ENCODE measurements at places on chromosomes 6 and 20.

DNA sequence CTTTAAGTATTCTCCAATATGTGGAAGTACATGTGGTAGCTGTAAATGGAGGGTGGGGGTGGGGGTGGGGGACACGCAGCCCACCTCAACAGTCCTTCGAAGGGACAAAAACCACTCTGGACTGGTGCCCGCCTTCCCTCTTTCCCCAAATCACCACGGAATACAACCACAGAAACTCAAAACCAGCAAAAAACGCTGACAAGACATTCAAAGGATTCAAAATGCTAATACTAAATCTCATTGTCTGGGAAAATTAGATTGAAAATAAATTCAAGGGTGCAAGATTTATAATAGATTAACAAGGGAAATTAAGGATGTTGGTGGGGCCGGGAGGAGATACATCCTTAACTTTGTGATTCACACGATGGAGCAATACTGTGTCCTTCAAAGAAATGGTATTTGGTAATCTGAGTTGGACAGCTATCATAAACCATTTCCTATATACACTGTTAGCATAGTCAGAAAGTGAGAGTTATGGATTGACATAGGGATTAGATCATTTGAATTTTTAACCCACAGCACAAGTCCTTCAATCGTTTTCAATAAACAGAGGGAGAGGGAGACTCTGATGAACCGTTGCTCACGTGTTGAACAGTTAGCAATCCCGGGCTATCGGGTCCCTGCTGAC lies 766 bp upstream of the TBC1D22B start:
- DNase-seq: no peak

GRCh38 chr20:48313324-48313723 lies 514.5 kb downstream of the PREX1 start:
- no peak for DNase-seq

DNA sequence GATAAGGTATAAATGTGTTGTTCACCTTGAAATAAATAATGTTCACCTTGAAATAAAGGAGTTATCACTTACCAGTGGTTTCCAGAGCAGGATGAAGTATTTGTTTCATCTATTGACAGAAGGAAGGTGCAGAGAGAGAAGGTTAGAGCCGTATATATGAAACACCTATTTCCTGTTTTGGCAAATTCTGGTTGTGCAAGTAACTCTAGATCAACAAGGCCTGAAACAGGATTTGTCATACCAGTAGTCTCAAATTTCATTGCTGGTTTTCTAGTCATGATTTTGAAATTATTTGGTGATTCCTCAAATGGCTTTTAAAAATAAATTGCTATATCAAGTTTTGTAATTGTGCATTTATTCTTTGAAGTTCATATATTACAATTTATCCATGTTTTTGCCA lies at the start of gene CRISP3:
CRISP3 (minus strand) TSS at position 130 of the 400 bp plus-strand sequence; CDS start at position 109, 21 bp downstream.
- DNase-seq: no peak

DNA sequence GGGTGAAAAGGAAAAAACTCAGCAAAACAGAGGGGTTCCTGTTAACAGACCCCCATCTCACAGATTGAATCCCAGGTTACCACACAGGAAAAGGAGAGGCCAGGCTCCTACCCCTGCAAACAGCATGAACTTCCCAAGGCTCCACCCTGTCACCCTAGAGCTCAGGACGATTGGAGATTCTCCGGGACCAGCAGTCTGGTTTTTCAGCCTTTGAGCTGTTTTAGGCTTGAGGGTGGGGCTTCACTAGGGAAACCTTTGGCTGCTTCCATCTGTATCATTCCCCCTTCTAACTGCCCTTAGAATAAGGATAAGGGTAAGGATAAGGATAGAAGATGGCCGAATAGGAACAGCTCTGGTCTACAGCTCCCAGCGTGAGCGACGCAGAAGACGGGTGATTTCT lies 16.0 kb downstream of the C6orf58 start:
- no peak for DNase-seq

- DNase-seq: no peak
These were observed 1.9 kb upstream of the DEF6 start for GRCh38 chr6:35295521-35296315.

- DNase-seq: no peak
These were observed 512.8 kb downstream of the MAFB start for GRCh38 chr20:40176098-40176841.

DNA sequence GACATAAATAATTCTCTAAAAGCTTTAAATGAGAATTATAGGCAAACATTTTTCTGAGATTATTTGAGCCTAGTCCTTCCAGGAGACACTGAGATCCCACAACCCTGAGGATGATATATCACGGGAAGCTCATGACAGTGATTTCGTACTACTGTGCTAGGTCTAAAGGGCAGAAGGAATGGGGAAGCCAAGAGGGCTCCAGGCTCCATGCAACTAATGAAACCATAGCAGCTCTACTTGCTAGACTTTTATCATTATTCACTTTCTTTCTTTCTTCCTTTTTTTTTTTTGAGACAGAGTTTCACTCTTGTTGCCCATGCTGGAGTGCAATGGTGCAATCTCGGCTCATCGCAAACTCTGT lies 57.3 kb upstream of the SGK1 start:
- no peak for DNase-seq

DNA sequence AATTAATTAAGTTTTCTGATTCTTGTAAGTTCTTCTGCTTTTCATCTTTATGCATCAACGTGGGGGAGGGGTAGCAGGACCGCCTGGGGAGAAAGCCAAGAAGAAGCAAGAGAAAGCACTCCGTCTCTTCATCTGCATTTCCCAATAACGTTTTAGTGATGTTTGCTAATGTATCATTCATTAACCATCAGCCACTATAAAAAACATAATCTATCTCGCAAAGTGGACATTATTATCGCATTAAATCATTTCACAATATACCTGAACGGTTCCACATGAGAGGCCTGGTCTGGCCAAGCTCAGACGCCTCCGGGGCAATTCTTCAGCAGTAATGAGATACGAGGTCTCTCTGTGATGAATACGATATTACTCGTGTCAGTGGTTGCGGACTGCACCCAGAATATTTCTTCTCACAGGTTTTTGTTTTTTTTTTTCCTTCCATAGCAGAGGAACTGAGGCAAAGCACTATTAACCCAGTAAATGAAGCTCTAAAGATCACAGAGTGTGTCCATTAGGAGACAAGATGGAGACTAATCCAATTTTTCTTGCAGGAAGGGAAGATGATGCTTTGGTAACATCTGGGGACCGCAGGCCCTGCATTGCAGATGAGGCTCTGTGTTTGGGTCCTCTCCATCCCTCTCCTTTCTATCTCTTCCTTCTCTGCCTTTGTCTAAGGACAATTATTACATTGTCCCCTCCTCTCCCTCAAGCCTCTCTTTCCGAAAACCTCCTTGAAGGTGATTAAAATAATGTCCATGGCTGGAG lies 156.1 kb downstream of the SLC35B3 start:
- no peak for DNase-seq

- no peak for DNase-seq
These were observed 337.0 kb downstream of the CDH26 start for GRCh38 chr20:60295214-60295613.

- no peak for DNase-seq
These were observed 7.6 kb downstream of the CD93 start for GRCh38 chr20:23078351-23079015.

DNA sequence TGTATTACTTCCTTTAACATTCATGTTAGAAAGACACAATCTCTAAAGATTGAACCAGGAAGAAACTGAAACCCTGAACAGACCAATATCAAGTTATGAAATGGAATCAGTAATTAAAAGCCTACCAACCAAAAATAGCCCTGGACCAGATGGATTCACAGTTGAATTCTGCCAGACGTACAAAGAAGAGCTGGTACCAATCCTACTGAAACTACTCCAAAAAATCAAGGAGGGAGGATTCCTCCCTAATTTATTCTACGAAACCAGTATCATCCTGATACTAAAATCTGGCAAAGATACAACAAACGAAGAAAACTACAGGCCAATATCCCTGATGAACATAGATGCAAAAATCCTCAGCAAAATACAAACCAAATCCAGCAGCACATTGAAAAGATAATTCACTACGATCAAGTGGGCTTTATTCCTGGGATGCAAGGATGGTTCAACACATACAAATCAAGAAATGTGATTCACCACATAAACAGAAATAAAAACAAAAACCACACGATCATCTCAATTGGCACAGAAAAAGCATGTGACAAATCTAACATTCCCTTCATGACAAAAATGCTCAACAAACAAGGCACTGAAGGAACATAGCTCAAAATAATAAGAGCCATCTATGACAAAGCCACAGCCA lies 15.0 kb downstream of the CDK19 start:
- no peak for DNase-seq

- no peak for DNase-seq
These were observed 92.6 kb upstream of the RIPOR2 start for GRCh38 chr6:25028328-25028727.

GRCh38 chr20:1536893-1537730 lies 20.4 kb downstream of the SIRPD start:
- peak; percentile 27 for DNase-seq

DNA sequence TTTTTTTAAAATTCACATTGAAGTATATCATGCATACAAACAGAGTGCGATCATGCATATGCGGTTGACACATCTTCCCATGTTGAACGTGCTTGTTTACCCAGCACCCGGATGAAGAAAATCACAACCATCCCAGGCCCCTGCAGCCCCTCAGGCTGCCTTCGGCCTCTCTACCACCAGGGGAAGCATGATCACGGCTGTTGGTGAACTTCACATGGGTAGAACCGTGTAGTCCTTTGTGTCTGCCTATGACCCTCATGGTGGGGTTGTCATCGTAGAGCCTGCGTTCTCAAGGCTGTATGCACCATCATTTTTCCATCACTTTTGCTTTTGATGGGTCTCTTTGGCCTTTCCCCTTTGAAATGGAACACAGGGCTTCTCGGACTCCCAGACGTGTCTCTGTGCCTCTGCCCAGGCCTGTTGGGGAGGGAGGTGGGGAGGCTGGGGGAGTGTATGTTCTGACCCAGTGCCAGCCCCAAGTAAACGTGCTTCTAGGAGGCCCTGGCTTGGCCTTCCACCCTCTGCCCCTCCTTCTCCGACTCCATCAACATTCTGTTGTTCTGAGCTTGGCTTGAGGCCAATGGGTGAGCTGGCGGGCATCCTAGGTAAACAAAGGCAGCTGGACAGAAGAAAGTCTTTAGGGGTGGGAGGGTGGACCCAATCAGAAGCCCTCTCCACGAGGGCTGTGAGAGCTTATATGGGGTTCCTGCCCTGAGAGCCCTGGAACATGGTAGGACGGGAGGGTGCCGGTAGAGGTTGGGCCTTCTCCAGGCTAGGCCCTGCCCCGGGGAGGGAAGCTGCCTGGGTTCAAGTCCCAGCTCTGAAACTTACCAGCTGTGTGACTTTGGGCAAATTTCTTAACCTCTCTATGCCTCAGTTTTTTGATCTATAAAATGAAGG lies 39.7 kb downstream of the TGM2 start:
- DNase-seq: no peak

DNA sequence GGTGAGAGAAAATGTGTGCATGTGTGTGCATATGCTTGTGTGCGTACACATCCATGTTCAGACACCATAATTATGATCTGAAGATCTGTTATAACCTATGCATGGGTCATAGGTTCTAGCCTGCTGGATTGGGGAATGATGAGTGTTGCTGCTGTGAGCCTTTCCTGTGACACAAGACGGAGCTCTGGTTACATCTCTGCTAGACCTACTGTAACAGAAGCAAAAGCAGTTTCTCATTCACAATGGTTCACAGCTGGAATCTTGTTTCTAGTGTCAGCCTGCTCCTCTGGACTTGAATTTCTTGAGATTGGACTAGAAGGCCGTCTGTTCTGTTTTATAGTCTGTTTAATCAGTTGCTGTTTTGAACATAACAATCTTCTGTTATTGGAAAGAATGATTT lies 40.1 kb downstream of the DEFB114 start:
- no peak for DNase-seq

DNA sequence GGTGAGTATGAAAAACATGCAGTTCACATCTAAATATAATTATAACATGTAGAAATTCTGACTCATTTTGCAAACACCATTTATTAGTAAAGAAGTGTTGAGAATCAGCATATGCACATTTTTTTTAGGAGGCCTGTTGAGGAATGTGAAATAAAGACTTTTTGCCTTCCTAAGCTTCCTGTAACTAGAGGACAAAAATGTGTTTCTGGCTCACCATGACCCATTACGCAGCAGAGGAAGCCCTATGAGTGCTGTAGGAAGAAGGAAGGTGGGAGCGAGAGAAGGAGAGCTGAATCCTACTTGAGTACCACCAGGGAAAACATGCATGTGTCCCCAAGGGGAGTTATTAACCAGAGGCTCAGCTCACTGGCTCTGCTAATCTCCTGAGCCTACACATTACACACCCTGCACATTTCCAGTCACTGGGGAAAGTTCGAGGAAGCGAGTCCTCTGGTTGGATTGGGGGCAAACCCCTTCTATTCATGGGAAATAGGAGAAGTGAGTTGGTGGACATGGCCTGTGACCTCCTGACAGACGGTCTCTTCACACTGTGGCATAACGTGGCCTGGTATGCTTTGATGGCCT lies 540.5 kb upstream of the JAG1 start:
- no peak for DNase-seq

DNA sequence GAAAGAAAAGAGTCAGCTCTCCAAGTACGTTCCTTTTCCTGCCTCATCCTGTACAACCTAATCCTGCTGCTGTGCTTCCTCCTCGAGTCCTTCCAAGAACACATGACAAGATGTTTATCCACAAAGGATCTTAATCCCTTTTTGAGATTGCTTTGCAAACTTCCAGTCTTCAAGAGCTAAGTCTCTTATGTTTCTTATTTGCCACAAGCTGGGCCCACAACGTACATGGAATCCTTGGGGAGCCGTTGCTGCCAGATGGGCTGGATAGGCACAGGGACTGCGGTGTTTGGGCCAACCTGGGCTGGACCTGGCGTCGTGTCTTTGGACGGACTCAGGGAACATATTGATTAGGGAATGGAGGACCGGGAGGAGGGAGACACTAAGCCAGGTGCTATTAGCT lies 79.7 kb upstream of the AFDN start:
- no peak for DNase-seq

DNA sequence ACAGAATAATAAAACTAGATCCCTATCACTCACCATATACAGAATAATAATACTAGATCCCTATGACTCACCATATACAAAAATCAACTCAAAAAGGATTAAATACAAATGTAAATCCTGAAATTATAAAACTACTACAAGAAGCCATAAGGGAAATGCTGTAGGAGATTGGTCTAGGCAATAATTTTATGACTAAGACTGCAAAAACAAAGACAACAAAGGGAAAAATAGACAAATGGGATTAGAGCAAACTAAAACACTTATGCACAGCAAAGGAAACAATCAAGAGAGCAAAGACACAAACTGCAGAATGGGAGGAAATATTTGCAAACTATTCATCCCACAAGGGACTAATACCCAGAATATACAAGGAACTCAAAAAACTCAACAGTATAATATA lies 4.1 kb upstream of the RNF217 start:
- no peak for DNase-seq

GRCh38 chr20:51650685-51651134 lies 108.2 kb upstream of the NFATC2 start:
- DNase-seq: peak; percentile 86

GRCh38 chr6:1325461-1326309 lies 13.8 kb downstream of the FOXQ1 start:
- DNase-seq: no peak

GRCh38 chr6:125367036-125367782 lies 65.4 kb upstream of the HDDC2 start:
- DNase-seq: no peak

- no peak for DNase-seq
These were observed 27.2 kb upstream of the HMGN3 start for GRCh38 chr6:79261666-79262065.
